Breast epithelium (tissue), 4 donors: ENCODE measurements at places on chromosomes 5 and 9. TPM values are rescaled to one million over a fixed set of nuclear protein-coding genes. Genes with fewer than 3 reads are reported as not detected.

Gene ZDHHC11
- 3.0 TPM for total RNA-seq

Gene TMEM215
- total RNA-seq: not detected

Gene FGF18
- 0.33 TPM for total RNA-seq

Gene FPGS
- total RNA-seq: 56.3 TPM

DNA sequence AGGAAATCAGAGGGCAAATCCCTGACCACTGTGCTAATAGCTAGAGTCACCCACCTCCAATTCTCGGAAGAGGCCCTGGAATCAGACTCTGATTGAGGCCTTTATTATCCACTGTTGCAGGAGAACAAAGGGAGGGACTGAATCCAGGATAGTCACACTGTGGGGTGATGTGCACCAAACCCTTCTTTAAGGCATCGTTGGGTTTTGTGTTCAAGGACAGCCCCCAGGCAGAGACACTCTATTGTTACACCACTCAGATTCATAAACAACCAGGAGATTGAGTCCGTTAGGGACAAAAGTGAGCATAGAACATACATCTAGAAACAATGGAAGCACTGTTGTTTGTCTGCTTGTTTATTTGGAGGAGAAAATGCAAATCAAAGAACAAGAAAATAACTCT lies 124.6 kb upstream of the TBCA start:
- no peak for DNase-seq
- no peak overlapping the region for H3K4me3 ChIP-seq
- no peak overlapping the region for H3K27ac ChIP-seq
- H3K36me3 ChIP-seq: no peaks in the 10 kb centered on the region
- H3K27me3 ChIP-seq: no peaks in the 10 kb centered on the region
- no peaks in the 10 kb centered on the region for H3K4me1 ChIP-seq

DNA sequence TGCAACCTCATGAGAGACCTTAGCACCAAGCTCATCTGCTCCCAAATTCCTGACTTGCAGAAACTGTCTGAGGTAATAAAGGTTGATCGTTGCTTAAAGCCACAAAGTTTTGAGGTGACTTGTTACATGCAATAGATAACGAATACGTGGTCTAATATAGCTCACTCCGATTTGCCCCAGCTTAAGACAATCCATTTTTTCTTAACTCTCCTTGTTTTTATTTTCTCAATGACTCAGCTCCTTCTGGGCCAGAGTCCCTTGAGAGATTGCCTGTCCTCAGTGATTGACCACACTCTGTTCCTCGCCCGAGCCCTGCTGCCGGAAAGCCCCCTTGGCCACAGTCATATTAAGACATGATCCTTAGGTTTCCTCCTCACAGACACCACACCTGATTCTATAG lies 63.7 kb upstream of the FANCC start:
- no peak for DNase-seq
- no peak overlapping the region for H3K4me3 ChIP-seq
- H3K4me1 ChIP-seq: peaks cover 4% of the 10 kb centered on the region
- no peak overlapping the region for H3K27ac ChIP-seq
- no peaks in the 10 kb centered on the region for H3K27me3 ChIP-seq
- H3K36me3 ChIP-seq: no peaks in the 10 kb centered on the region

- H3K27ac ChIP-seq: no peak overlapping the region
- H3K36me3 ChIP-seq: no peaks in the 10 kb centered on the region
- H3K27me3 ChIP-seq: no peaks in the 10 kb centered on the region
- no peak for DNase-seq
- H3K4me1 ChIP-seq: no peaks in the 10 kb centered on the region
- H3K4me3 ChIP-seq: no peak overlapping the region
Measured at GRCh38 chr9:71955300-71955915, 44.0 kb downstream of the C9orf85 start.

DNA sequence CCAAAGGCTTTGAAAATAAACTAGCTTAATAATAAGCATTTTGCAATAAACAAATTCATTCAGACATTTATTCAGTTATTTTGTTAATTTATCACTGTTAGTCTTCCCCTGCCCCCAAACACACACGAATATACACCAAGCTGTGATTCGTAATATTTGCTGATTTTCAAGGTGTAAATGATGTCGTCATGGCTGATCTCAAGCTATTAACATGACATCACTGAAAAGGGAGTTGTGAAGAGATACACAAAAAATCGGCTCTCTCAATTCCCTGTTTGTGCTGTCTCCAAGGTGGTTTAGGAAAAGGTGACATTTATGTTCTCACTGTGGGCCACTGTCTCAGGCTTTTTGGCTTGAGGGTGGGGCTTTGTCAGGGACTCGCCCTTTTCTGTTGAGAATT lies 413.3 kb downstream of the CDH9 start:
- no peaks in the 10 kb centered on the region for H3K27me3 ChIP-seq
- H3K27ac ChIP-seq: no peak overlapping the region
- DNase-seq: no peak
- H3K4me3 ChIP-seq: no peak overlapping the region
- no peaks in the 10 kb centered on the region for H3K36me3 ChIP-seq

GRCh38 chr5:174139623-174140022 lies 94.1 kb downstream of the NSG2 start:
- no peaks in the 10 kb centered on the region for H3K27me3 ChIP-seq
- H3K4me3 ChIP-seq: no peak overlapping the region
- DNase-seq: no peak
- no peaks in the 10 kb centered on the region for H3K36me3 ChIP-seq
- no peak overlapping the region for H3K27ac ChIP-seq

- H3K4me1 ChIP-seq: no peaks in the 10 kb centered on the region
- no peak for DNase-seq
- no peaks in the 10 kb centered on the region for H3K27me3 ChIP-seq
- H3K4me3 ChIP-seq: no peak overlapping the region
- no peak overlapping the region for H3K27ac ChIP-seq
Measured at GRCh38 chr5:124238350-124238749, 508.1 kb downstream of the ZNF608 start.

GRCh38 chr5:72013766-72014624 lies 93.3 kb upstream of the MAP1B start:
- DNase-seq: no peak
- H3K27ac ChIP-seq: no peak overlapping the region
- no peaks in the 10 kb centered on the region for H3K4me1 ChIP-seq
- no peak overlapping the region for H3K4me3 ChIP-seq
- no peaks in the 10 kb centered on the region for H3K27me3 ChIP-seq

DNA sequence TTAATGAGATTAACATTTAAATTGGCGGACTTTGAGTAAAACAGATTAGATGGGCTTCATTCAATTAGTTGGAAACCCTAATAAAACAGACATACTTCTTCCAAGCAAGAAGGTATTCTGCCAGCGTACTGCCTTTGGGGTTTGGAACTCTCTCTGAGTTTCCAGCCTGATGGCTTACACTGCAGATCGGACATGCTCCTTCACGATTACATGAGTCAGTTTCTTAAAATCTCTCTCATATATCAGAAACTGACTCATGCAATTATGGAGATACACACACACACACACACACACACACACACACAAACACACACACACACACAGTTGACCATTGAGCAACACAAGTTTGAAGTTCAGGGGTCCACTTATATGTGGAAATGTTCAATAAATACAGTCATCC lies 789.4 kb downstream of the CDH12 start:
- no peak overlapping the region for H3K4me3 ChIP-seq
- no peaks in the 10 kb centered on the region for H3K27me3 ChIP-seq
- no peaks in the 10 kb centered on the region for H3K36me3 ChIP-seq
- no peaks in the 10 kb centered on the region for H3K4me1 ChIP-seq
- DNase-seq: no peak
- no peak overlapping the region for H3K27ac ChIP-seq
